Stimulated activated CD8-positive, alpha-beta memory T cell treated with anti-CD3 and anti-CD28 coated beads, Interleukin-15, amount 100 ng/mL, for 1 hour (primary cell): ENCODE measurements at places on chromosomes 2 and 18.
A peak's percentile ranks its signal among the peaks of the same experiment; 100 is the strongest.

- no peak for DNase-seq
Observed at GRCh38 chr2:201363857-201364560, 6.9 kb upstream of the FLACC1 start.

DNA sequence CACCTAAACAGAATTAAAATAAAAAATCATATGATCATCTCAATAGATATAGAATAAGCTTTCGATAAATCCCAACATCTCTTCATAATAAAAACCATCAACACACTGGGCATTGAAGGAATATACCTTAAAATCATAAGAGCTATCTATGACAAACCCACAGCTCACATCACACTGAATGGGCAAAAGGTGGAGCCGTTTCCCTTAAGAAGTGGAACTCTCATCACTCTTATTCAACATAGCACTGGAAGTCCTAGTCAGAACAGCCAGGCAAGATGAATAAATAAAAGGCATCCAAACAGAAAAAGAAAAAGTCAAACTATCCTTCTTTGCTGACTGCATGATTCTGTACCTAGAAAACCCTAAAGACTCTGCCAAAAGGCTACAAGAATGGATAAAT is 510.3 kb downstream of the ZNF804A start:
- no peak for DNase-seq

- DNase-seq: no peak
Observed at GRCh38 chr2:108588070-108588668, 53.9 kb downstream of the LIMS1 start.

GRCh38 chr2:36951574-36951973 is 14.8 kb downstream of the STRN start:
- no peak for DNase-seq

DNA sequence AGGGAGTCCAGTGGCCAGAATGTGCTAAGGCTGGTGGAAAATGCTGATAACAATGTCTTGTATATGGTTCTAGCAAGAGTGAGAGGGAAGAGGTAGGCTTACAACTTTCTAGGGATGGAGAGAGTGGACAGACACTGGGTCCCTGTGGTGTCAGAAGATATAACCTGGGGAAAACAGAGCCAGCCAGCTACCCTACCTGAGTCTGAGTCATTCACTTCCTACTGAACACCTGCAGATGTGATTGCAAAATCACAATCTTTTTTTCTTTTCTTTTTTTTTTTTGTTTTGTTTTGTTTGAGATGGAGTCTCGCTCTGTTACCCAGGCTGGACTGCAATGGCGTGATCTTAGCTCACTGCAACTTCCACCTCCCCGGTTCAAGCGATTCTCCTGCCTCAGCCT is 7.3 kb downstream of the TET3 start:
- DNase-seq: no peak

GRCh38 chr2:121189661-121190381 is 95.2 kb downstream of the TFCP2L1 start:
- DNase-seq: no peak

GRCh38 chr2:36562240-36562639 is 35.7 kb downstream of the FEZ2 start:
- no peak for DNase-seq

DNA sequence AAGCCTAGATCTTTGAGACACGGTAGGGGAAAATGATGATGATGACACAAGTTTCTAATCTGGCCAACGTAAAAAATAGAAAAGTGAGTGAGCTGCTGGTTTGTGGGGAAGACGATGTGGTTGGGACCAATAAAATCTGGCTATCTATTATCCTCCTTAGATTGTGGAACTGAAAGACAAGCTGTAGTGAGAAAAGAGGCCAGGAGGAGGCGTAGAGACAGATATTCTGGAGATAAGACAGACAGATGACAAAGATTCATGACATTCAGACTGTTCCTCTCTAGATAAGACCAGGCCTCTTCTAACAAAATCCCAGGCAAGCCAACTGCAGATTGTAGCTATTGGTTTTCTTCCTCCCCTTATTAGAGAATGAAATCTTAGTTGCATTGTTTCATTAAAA is 376.3 kb upstream of the UBE2E3 start:
- DNase-seq: no peak

- no peak for DNase-seq
Observed at GRCh38 chr18:49238433-49239042, 221.9 kb downstream of the DYM start.

DNA sequence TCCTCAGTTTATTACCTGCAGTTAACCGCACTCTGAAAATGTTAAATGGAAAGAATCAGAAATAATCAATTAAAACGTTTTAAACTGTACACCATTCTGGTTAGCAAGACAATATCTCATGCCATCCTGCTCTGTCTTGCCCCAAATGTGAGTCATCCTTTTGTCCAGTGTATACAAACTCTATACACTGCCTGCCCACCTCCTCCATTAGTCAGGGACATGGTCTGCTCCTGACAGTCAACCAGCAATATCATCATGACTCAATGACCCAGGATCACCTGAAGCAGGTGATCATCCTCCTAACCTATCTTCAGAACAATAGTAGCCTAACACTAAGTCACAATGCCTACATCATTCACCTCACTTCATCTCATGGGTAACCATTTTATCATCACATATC is 214.7 kb downstream of the KCNH7 start:
- DNase-seq: no peak

DNA sequence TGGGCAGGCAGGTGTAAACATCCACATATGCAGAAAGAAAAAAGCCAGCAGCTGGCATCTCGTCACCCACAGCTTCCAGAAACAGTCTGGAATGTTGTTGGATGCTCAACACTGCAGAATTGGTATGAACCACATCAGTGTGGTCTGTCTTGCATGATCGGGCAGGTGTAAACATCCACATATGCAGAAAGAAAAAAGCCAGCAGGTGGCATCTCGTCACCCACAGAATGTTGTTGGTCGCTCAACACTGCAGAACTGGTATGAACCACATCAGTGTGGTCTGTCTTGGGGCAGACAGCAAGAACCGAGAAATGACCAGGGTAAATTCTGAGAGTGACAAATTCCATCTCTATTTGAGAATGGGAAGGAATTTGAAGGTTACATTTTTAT is 39.6 kb downstream of the DOCK10 start:
- DNase-seq: no peak

GRCh38 chr2:3159782-3160545 is 217.7 kb downstream of the EIPR1 start:
- no peak for DNase-seq

- DNase-seq: no peak
Observed at GRCh38 chr2:127426501-127427354, 8.5 kb downstream of the PROC start.

DNA sequence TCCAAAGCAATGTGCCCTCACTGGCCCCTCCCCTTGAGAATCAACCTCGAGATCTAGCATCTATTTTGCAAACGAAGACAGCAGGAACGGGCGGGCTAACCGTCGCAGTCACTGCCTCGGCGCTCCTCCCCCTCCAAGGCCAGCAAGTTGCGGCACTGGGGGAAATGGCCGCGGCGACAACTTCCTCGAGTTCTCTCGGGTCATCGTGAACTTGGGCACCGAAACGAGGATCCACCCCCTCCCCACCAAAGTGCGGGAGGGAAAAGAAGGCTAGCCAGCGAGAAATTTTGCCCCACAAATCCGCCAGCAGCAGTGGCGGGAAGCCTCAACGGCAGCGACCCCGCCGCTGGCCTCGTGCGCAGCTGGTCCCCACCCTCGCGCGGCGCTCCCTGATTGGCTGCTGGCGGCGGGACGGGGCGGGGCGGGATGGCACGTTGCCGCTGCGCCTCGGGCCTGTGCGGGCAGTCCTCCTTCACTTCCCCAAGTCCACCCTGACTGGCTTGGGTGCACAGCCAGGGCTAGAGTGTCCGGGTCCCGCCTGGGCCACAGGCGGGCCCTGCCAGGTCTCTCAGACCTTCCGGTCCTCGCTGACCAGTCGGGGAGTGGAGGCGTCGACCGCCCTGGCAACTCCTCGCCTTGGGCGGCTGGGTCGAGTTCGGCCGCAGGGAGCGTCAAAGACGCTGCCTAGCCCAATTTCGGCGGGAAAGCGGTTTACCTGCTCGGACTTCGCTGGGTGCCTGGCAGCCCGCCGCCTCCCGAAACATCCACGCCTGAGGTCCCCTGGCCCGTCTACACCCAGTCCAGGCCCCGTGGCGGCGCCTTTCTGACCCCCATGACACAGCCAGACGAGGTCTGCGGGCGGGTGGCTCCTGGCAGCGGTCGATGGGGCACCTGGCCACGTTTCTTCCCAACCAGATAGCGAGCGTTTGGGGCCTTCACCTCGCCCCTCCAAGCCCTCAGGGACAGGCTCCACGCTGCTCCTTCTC is at the start of gene BOLL:
TSS of gene BOLL (minus strand) at position 364 of the 986 bp plus-strand sequence. CDS start 3,469 bp downstream, outside the sequence.
- no peak for DNase-seq

DNA sequence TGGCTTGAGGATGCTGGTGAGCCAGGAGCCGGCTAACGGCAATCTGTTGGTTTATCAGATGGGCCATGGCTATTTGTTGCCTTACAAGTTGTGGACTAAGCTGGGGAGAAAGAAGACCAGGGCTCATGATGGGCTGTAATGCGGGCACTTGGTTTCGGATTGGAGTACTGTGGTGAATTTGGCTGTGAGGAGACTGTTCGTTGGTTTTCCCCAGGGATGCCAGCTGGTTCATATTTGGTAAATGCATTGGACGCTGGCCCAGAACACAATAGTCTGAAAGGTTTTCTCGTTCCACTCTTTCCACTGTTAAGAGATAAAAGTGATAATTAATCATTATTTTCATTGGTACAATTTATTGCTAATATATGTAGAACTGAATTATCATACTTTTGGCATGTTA is 108.9 kb downstream of the SATB2 start:
- no peak for DNase-seq

- no peak for DNase-seq
Observed at GRCh38 chr2:241629762-241630435, 7.1 kb downstream of the THAP4 start.

DNA sequence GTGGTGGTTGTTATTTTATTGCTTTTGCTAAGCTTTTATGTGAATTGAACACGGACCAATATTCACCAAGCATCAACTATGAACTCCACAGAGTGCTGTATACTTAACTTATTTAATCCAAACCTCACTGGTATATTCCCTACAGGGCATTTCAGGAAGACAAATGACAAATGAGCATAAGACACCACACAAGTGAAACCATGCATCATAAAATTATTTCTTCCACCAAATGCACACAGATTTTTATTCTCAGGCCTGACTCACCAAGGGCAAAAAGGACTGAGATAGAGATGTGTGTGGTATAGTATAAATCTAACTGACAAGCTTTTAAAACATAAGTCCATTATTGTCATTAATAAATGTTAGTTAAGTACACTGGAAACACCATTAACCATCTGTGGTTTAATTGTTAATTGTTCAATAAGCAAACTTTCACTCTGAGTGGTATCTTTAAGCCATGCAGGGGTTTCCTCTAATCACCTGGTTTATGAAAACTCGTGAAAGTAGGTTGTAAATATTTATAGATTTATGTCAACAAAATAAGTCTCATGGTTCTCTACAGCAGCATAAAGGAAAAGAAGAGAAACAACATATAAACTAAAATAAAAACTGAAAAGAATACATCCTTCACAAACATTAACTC is 77.6 kb upstream of the CRIM1 start:
- no peak for DNase-seq

DNA sequence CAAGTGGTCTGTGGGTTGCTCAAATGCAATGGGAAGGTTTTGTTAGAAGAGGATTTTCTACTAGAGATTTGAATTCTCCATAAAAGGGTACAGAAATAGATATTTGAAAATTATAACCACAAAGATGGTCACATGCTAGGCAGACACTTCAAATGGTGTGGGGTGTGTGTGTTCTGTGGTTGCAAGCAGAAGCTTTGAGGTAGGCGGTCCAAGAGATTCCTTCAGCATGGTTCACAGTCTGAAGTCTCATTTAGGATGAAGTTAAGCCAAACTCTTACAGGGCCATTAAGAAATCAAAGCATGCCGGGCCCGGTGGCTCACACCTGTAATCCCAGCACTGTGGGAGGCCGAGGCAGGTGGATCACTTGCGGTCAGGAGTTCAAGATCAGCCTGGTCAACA is 38.3 kb upstream of the RMDN2 start:
- DNase-seq: no peak

DNA sequence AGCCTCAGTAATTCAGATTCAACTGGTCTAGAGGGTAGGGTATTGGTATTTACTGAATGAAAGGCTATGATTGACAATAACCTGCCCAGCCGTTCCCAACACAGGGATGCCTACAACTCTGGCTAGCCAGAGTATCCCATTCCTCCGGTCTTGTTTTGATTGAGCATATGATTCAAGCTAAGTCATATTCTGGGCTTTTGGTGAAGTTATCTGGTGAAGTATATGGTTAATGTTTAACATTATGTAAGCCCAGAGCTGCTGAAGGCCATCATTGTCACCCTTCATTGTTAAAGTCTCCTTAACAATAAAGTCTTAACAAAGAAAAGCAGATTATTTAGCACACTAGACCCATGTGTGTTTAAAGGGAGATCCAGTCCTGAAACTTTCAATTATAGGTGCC is 152.6 kb downstream of the EXOC6B start:
- DNase-seq: no peak

DNA sequence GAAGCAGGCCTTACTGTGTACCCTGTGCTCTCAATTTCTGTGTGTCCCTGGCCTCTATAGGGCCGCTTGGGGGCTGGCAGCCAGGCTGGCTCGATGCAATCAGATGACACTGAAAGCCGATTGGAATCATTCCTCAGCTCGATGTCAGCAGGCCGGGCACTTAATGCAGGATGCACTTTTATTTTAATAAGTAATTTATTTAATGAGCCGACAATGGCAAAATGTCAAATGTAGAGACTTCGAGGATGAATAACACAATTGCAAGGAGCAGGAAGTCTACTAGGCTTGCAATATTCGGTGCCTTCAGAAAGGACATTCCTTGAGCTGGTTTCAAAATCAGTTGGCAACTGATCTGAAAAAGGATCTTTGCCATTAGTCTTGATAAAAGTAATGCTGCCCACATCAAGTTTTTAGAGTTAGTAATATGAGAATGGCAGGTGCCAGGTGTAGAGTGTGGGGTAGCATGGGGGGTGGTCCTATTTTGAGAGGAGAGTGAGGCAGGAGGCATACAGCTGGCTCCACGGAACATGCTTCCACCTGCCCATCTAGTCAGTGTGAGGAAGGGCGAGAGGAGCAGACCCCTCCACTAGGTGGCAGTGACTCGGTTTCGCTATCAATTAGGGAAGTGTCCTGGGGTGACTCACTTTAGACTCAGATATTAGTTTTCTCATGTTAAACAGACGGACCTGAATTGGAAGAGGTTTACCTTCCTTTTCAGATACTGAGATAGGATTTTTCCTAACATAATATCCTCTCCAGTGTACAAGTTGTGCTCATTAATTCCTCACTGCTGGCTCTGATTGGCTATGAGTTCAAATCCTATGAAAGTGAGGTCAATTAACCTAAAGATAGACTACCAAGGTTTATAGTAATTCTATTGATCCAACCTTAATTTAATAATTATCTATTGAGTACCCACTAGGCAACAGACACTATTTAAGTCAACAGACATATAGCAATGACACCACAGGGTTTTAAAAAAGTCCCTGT is 80.9 kb downstream of the NABP1 start:
- peak; percentile 20 for DNase-seq

DNA sequence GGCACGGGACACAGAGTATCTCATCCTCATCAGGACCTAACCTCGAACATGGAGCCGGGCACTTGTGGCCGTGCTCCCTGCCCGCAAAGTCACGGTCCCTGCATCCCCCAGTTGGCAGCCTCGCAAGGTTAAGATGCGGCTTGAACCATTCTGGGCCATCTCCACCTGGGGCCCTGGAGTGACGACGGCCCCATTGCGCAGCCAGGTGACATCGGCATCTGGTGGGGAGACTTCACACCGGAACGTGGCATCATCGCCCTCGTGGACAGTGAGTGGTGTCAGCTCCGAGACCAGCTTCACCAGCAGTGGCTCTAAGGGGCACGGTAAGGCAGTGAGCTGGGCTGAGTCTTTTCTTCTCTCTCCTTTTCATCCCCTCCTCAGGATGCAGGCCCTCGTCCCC is 12.6 kb downstream of the TMEM198 start:
- DNase-seq: no peak

GRCh38 chr2:230267556-230267955 is 42.0 kb downstream of the SP140 start:
- no peak for DNase-seq
